ENCODE measurements at places on chromosomes 3 and 15.

DNA sequence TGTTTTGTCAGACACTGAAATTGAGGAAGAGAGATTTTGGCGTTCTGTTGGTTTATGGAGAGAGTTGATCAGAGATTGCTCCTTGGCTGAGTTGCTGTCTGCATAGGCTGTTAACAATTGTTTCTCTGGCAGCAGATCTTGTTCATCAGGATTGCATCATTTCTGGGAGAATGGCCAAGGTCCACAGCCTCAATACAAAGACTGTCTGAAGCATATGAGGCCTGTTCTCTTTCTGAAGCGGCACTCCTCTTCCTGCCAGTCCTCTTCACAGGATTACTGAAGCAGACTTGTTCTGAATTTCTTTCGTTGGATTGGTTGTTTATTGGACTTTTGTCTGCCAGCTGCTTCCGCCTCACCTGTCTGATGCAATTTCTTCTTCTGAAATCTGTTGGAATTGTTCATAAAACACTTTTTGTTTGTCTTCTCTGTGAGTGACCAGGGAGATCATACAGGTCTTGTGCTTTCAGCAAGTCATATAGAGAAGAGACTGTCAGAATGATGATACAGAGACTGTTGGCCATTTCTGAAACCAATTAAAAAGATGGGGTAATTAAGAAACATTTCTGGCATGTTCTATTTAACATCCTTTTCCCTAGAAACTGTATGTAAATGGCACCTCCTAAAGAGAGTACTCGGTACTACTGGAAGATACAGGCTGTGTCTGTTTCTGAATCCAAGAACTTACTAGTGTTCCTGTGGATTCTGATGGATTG is 25.5 kb downstream of the SETD5 start:
- DNase-seq, result peak; percentile 93

GRCh38 chr3:11459186-11459824 is 184.4 kb downstream of the VGLL4 start:
- no peak for DNase-seq

DNA sequence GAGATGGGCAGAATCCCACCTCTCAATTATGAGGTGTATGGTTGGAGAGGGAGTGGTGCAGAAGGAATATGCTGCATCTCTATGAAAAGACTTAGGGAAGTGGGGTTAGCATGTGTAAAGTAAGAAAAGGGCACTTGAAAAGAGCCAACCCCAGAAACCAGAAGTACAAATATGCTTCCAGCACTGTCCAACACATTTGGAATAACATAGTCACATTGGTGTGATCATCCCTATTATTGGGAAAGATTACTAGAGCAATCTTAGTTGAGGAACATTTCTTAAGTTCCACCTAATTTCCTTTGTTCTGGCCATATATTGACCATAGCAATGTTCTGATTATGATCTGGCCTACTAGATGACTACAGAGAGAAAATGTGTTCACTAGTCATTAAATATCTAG is 34.3 kb downstream of the HMG20A start:
- DNase-seq, result no peak

- no peak for DNase-seq
Observed at GRCh38 chr15:93451265-93451664, 362.3 kb upstream of the RGMA start.

DNA sequence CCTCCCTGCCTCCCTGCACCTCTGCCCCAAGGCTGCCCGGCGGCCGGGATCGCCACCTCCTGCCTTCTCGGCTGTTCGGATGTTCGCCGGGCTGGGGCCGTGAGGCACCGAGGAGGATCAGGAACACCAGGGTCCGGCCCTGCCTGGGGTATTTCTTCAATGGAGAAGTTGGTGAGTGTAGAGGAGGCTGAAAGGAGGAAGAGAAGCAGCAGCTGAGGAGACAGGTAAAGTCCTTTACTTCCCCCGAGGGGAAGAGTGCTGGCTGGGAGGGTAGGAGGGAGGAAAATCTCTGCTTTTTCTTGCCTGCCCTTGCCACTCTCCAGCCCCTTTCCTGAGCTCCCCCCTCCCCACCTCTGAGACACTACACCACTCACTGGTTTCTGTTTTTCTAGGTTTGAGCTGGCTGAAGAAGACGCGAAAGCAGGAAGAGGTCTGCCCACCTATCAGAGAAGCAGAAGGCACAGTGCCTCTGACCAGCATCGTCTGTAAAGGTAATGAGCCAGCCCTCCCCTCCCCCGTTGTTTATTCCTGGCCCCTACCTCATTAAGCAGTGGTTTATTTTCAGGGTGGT is 519 bp downstream of the ASB7 start:
- no peak for DNase-seq

- DNase-seq, result no peak
Observed at GRCh38 chr15:62783303-62783957, 259.1 kb upstream of the TPM1 start.

DNA sequence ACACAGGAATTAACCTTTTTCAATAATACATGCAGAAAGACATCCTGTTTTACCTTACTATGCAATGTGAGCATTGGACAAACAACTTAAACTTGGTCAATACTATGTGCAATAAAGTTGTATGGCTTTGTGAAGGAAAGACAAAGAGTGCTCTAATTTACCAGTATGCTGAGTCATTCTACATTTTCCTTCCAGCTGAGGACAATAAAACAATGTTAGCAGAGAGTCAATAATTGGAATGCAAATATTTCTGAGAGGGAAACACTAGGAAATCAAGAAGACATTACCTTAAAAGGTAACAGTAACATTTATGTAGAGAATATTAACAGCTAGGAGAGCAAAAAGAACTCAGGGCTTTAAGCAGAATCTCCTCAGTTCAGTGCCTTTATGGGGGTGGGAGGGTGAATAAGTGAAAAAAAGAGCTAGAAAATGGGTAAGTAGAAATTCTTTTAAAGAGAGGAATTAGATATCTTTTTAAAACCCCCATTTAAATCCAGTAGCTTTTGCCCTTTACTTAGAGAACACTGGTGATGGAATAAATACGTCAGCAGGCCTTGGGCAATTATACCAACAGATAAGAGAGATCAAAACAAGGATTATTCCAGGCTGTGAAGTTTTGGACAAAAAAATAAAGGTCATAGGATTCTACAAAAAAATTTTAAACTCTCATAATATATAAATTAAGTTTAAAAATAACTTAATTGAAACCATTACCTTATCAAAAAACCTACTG is 11.6 kb upstream of the HGD start:
- DNase-seq, result no peak

DNA sequence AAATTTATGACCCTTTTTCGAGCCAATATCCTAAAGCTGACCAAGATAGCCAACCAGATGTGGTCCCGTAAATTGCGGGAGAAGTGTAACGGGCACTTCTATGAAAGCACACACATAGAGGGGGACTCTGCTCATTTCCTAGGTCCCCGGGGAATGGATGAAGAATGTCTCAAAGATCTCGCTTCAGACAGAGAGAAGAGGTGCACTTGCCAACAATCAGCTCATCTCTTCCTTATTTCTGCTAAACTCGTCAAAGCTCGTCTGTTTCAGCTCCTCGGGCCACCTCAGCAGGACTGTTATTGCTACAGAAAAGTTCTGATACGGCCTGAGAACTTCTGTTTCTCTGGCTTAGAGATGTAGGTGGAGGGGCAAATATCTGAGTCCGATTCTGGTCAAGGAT is 71.8 kb downstream of the TM2D3 start:
- no peak for DNase-seq

DNA sequence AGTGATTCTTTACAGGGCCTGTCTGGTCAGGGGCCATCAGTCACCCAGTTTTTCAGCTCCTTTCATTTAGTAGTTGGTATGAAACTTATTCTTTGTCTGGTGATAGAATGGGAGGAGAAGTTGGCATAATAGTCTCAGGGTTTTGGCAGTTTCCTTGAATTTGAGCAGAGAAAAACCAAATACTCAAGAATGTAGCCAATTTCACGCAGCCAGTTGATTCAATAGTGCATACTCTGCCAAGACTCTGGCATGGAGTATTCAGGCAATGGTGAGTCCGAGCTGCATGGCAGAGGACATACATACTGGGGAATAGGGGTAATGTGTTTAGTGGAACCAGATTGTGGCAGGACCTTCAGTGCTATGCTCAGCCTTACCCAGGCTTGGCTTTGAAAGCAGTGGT is 118.3 kb downstream of the GALK2 start:
- no peak for DNase-seq

DNA sequence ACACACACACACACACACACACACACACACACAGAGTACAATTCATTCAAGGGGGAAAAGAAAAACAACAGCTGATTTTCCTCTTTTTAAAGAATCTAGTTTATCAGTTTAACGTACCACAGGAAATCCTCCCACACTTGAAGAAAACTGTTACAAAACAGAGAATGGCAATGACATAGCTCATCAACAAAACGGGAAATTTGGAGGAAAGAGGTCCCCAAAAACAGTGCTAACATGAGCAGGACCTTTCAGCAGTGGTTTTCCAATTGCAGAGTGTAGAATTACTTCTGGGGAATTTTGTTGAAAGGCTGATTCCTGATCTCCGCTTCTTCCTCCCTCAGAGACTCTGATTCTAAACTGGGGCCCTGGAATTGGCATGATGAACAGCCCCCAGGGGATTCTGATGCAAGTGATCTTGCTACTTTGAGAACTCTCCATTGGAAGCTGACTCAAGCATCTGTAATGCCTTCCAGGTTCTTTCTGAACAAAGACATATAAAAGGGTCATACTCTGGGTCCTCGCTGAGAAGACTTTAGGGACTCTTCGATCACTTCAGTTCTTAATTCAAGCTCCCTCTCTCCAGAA is 442.6 kb upstream of the PROK2 start:
- no peak for DNase-seq

- DNase-seq, result no peak
Observed at GRCh38 chr15:101444015-101444414, 45.5 kb downstream of the PCSK6 start.
